NCI-H1105 treated with DMSO at 0.1 percent for 48 hours (cell line): ENCODE measurements at places on chromosomes 7 and 10.

DNA sequence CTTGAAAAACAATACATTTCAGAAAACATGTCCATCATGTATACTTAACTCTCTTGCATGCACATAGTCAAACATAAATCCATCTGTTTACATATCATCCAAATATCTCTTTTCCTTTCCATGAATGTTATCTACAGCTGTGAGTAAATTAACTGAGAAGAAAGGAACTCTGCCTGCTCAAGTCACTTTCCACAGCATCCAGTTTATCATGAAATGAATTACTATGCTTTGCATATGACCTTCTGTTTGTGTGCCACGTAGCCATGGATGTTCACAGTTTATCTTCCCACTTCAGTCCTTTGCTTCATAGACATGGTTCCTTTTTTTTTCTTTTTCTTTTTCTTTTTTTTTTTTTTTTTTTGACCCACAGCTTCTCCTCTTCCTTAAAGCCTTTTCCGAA, 39.6 kb downstream of the BZW2 start:
- DNase-seq, result no peak

GRCh38 chr7:112416127-112416526, 34.1 kb upstream of the IFRD1 start:
- no peak for DNase-seq

GRCh38 chr10:110852255-110852896, 19.4 kb upstream of the PDCD4 start:
- no peak for DNase-seq

DNA sequence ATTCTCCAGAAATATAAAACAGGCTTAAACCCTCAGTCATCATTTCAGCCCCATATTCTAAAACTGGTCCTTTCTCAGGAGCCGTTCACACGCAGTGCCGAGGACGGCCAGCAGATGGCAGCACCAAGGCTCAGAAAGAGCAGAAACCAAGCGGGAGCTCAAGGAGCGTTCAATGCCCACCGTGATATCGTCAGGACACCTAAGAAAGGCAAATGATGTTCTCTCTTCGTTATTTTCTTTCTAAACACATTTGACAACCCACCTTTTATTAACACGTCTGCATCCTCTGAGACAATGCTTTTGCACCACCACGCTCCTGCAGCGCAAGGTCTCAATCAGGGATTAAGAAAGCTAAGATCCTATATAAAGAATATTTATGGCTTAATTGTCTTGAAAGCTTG, 45.7 kb upstream of the RBM33 start:
- DNase-seq, result peak; percentile 47

DNA sequence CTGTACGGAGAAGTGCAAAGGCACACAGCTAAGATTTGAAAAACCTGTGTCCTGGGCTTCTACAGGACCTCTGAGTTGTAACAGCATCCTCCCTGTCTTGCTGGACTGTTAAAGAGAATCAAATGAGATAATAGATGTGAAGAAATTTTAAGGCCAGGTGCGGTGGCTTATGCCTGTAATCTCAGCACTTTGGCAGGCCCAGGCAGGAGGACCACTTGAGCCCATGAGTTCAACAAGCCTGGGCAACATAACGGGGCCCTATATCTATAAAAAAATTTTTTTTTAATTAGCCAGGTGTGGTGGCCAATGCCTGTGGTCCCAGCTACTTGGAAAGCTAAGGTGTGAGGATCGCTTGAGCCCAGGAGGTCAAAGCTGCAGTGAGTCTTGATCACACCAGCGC, 2.9 kb upstream of the ARHGAP21 start:
- peak; percentile 30 for DNase-seq

DNA sequence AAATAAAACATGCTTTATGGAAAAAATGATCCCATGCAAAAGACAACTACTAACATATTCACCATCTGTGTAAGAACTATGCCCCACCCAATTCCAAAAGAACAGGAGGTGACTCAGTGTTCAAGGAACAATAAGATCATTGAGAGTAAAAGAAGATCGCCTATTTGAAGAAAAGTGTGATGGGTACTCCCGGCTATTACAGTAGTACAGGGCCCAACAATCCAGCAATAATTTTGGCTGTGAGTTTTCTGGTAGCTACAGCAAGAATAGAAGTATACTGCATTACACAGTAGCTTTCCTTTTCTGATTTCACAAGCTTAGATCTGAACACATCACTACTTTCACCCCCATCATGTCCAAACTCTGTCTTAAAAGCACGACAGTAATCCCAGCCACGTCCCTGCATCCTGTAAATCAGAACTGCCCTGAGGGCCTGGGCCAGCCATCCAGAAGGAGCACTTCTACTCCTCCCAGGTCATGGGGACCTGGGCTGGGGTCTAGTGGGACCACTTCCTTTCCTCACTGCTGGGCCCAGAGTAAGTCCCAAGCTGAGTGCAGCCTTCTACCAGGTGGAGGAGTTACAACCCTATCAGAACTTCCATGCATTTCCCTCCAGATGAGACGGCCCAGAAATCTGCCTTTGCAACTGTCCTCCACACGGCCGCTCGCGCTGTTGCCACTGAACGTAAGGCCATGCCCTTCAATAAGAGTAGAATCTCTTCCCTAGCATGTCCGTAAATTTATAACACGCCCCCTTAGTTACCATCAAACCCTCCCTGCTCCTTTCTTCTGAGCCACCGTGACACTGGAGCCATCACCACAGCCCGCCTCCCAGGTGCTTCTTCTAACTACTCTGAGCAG, 7.9 kb downstream of the ESYT2 start:
- no peak for DNase-seq

DNA sequence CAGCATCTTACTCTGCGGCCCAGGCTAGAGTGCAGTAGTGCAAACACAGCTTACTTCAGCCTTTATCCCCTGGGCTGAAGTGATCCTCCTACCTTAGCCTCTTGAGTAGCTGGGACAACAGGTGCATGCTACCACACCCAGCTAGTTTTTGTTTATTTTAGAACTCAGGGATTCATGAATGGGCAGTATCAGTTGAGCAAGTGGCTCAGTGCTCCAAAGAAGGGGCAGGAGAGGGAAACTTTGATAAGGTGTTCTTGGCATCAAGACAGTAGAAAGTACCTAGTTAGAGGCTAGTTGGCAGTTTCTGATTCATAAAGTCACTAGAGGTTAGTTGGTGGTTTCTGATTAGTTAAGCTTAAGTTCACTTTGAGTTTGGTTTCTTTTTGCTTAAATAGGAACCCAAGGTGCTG, 18.4 kb downstream of the TRIM24 start:
- no peak for DNase-seq

DNA sequence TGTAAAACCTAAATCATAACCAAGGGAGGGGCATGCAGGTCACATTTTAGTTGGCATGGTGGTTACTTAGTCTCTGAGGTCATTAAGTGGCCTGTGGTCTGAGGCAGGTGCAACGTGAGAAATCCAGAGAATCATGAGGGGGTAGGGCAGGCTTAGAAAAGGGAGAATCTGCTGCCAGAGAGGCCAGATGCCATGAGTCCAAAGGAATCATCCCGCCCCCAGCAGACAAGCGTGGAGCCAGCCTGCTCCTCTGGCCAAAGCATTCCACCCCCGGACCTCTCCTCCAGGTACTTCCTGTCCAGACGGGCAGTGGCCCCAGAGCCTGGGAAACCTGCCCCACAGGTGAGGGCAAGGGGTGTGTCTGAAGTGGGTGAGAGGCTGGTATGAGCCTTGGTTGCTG, 196.4 kb upstream of the ZNF32 start:
- DNase-seq, result no peak

GRCh38 chr10:69413221-69413865, 3.4 kb downstream of the TACR2 start:
- DNase-seq, result peak; percentile 36

- DNase-seq, result no peak
Measured at GRCh38 chr7:124723012-124723411, 42.6 kb downstream of the GPR37 start.

GRCh38 chr7:16491148-16491547, 25.6 kb upstream of the SOSTDC1 start:
- DNase-seq, result no peak

DNA sequence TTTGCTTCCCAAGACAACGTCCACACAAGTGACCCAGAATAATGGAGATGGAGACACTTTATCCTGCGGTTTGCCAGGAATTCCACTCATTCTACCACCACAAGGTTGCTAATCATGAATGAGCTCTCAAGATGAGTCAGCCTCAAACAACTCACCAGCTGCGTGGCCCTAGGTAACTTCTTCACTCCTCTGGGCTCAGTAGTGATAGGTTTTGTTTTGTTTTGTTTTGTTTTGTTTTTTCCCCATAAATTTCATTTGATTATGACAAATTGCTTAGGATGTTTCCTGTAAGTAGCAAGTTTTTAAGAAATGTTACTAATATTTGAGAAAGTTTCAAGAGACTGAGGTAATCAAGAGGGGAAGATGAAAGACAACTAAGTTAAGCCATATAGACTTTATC, 286.8 kb downstream of the PARD3 start:
- no peak for DNase-seq

- no peak for DNase-seq
Measured at GRCh38 chr10:51217505-51217904, 143.2 kb downstream of the PRKG1 start.

- no peak for DNase-seq
Measured at GRCh38 chr7:51229106-51229537, 87.5 kb downstream of the COBL start.

DNA sequence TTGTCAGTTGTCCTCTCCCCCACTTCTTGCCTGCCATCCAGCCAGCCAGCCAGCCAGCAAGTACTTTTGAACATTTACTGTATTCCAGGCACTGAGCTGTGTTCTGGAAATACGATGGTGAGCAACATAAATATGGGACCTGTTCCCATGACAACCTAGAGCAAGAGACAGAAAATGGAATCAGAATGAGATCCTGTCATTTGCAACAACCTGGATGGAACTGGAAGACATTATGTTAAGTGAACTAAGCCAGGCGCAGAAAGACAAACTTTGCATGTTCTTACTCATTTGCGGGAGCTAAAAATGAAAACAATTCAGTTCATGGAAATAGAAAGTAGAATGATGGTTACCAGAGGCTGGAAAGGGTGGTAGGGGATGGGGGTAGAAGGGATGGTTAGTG, 140.7 kb downstream of the ICA1 start:
- DNase-seq, result no peak
